ENCODE measurements at places on chromosomes 3 and 15.

DNA sequence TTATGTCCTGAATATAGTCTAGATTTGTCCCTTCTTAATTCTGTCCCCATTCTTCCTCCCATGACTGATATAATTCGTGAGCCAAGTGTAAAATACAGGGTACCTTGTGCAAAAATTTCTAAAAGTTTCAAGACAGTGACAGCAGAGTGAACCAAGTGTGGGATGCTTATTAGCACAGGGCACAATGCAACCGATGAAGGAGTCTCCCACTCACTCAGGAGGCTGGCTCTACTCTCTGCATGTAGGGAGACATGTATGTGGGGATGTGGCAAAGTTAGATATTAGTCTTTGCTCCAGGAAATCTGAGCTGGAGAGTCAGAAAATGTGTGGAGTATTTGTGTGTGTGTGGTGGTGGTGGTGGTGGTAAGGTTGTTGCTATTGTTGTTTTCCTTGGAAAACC is 305.9 kb downstream of the CHL1 start:
- no peak for DNase-seq

GRCh38 chr3:28916713-28917499 is 364.0 kb upstream of the RBMS3 start:
- no peak for DNase-seq

DNA sequence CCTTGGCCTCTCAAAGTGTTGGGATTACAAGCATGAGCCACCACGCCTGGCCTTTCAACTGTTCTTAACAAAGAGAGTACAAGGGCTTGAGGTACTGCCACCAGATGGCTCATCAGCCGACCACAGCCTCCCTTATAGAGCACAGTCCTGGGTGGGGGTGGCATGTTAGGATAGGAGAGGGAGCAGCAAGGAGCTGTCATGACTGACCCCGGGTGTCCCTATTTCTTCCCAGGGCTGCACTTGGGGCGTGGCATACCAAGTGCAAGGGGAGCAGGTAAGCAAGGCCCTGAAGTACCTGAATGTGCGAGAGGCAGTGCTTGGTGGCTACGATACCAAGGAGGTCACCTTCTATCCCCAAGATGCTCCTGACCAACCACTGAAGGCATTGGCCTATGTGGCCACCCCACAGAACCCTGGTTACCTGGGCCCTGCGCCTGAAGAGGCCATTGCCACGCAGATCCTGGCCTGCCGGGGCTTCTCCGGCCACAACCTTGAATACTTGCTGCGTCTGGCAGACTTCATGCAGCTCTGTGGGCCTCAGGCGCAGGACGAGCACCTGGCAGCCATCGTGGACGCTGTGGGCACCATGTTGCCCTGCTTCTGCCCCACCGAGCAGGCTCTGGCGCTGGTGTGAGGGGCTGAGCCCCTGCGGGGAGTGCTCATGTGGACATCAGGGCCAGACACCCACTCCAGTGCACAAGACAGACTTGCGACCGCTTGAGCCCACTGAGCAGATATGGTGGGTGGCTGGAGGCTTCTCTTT is 2.1 kb downstream of the CHAC1 start:
- no peak for DNase-seq

DNA sequence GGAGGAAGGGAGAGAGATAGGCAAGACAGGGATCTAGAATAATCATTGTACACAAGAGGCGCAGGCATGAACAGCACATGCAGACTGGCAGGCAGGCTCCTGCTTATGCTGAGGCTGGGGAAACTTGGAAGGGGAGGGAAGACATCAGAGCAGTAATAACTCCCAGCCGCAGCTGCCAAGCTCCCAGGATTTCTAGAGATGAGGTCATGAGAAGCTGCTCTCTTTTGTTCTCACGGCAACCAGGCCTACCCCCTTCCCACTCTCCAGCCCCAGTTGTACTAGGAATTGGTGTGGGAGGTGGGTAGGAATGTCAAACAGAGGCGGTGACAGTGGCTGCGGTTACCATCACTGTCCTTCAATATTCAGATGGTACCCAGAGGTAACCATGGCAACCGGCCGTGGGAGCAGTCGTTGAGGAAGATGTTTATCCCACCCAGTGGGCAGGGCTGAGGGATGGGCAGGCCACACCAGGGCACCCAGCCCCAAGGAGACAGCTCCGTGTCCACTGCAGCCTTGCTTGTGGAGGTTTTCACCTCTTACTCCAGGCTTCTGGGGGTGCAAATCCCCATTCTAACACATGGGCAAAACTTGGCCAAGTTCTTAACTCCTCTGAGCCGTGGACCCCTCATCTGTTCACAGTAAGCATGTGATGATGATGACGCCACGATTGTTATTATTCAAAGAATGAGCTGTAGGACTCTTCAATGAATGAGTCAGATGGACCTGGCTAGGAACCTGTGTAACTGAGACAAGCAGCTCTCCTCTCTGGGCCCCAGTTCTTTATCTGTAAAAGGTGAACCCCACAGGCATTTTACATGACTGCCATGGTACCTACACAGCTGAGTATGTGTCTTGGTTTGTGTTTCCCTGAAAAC is 360.8 kb upstream of the PROK2 start:
- DNase-seq: no peak

- DNase-seq: no peak
Measured at GRCh38 chr3:8556473-8556869, 54.8 kb downstream of the LMCD1 start.

- no peak for DNase-seq
Measured at GRCh38 chr15:42270551-42270950, 2.5 kb upstream of the GANC start.

DNA sequence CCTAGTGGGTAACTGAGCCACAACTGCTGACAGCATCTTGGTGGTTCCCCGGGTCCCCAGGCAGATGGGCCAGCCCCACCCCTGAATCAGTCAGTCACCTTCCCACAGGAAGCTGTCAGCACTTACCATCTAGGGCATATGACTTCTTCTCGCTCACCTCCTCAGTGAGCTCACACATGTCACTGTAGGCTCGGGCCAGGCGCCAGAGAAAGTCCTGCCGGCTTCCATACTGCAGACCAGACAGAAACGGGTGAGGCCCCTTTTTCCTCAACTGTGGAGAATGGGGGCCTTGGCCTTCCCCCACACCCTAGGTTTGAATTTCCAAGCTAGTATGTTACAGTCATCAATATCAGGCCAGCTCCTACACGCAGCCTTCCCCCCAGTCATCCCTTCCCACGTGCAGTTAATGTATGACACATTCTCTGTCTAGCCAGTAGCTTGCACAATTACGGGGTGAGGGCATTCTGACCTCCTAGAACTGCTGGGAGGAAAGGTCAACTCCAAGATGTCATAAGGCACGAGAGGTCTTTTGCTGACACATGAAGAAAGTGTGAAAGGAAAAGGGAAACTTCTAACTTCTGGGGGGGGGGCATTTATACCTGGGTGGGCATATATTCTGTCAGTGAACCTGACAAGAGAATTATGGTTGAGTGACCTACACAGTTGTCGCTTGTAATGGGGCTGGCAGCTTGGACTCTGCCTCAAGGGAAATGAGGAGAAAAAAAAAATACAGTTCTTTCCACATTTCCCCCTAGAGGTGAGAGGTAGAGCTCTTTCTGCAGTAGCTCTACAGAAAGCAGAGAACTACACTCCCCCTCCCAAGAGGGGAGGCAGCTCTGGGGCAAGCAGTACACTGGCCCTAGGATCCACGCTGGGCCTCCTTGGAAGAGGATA is 10.9 kb downstream of the RMDN3 start:
- DNase-seq: no peak

DNA sequence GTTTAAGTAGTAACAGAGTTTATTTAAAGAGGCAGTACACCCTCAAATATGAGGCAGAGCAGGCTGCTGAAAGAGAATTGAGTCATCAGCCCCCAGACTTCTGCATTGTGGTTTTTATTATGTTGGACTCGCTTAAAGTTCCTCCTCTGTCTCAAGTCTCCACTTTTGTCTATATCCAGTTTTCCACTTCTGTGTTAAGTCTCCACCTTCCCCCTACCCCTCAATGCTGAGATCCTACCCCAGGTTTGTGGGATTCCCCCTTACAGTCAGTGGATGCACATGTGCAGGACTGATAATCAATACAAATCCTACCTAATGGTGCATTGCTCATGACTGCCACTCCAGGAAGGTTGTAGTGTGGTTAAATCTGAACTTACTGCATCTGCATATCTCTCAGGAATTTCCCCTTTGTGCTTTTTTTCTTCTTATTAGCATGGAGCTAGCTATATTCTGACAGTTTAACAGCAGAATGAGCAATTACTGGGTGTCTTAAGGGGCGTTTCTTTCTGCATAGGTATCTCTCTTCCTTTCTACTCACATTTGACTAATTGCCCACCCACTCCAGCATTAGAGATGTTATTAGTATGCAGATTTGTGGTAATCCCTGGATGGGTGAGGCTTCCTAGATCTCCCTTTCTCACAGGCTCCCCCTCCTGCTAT is 11.9 kb upstream of the CD200R1L start:
- DNase-seq: no peak

DNA sequence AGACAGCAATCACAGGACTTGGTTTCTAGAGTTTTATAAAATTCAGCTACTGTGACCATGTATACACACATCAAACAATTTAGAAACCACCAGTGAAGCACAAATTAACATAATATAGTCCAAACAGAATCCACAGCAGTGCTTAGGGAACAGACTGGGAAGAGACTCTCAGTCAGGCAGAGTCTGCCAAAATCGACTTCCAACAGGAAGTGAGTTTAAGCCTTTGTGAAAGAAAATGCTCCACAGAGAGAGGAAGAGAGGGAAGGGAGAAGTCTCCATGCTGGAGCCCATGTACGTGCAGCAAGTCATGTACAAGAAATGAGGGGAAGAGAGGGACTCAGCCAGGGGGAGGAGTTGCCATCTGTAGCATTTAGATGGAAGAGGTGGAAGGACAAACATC is 172.6 kb downstream of the IL5RA start:
- DNase-seq: no peak

- DNase-seq: no peak
Measured at GRCh38 chr3:197149528-197149927, 119.9 kb upstream of the MELTF start.

DNA sequence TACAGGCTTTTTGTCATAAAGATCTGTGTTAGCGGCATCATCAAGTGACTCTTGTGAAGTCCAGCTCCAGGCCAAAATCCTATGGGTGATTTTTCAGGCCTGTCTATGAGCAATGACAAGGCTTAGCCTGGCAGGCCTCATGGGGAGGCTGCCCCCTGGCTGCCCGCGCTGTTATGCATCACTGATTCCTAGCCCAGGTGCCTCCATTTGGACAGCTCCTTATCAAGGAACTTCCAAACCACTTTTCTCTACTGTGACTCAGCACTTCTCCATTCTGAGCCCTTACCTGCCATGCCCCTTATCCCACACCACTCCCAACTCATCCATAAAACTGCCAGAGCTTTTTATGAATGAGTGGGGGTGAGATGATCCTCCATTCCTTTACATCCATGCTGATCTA is 91.5 kb upstream of the C3orf80 start:
- DNase-seq: no peak

DNA sequence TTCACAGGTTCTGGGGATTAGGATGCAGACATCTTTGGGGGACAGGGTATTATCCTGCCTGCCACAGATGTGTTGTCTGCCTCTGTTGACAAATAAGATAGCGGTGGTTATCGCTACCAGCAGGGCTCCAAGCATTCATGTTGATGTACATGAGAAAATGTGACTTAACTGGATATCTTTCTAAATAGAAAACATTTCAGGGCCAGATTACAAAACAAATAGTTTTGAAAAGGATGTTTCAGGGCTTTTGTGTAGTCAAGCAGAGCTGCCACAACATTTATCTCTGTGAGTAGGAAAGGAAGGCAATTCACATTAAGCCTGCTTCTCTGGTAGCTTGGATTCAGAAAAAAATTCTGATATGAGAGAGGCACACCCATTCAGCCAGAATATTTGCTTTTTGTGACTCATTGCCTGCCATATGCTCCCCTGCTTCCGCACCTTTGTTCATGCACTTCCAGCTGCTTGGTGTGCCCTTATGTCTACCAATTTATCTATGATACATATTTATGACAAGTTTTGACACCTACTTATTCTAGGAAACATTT is 22.8 kb downstream of the PLS1 start:
- peak; percentile 57 for DNase-seq

DNA sequence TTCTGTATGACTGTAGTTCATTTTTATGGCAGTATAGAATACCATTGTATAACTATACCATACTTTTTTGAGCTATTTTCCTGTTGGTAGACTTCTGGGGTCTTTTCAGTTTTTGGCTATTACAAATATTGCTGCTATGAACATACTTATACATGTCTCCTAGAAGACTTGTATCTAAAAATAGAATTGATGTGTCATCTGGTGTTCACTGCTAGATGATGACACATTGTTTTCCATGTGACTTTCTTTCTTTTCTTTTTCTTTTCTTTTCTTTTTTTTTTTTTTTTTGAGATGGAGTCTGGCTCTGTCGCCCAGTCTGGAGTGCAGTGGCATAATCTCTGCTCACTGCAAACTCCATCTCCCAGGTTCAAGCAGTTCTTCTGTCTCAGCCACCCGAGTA is 69.8 kb downstream of the SH3GL3 start:
- DNase-seq: no peak

DNA sequence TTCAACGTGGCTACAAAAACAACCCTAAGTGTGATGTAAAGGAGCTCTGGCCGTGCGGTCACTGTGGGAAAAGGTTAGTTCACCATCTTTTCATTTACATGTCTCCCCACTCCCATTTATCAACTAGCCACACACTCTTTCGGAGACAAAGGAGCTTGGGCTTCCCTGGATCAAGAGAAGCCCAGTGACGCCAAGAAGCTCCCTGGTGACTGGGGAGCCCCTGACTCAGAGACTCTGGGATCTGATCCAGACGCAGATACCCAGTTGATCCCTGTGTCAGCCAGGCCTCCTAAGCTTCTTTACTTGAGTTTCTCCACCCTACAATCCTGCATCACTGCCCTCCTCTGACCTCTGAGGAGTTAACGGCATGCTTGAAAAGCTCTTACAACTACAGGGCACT is 43.9 kb downstream of the HEG1 start:
- no peak for DNase-seq

DNA sequence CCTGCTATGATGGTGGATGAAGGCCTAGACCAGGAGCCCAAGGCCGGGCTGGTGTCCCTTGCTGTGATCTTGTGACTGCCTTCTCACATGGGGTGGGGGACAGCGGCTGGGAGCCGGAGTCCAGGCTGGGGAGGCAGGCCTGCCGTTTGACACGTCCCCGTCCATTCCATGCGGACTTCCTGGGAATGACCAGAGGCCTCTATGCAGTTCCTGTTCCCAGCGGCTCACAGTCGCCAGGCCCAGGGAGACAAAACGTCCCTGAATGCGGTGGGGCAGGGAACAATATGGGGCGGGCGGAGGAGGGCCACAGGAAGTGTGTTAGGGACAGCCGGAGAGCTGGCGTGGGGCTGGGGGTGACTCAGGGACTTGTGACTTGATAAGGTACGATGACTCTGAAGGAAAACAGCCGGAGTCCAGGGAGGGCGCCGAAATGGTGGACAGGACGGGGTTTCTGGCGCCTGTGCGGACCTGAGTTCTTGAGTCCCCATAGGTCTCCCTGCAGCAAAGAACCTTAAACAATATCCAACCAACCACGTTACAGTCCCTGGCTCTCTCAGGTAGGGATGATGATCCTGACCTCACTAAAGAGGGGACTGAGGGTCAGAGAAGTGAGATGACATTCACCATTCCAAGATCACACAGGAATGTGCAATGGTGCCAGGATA is 40.5 kb upstream of the SMAD6 start:
- DNase-seq: no peak
